ENCODE measurements at places on chromosomes 5 and 9.
A peak's percentile ranks its signal among the peaks of the same experiment; 100 is the strongest.

DNA sequence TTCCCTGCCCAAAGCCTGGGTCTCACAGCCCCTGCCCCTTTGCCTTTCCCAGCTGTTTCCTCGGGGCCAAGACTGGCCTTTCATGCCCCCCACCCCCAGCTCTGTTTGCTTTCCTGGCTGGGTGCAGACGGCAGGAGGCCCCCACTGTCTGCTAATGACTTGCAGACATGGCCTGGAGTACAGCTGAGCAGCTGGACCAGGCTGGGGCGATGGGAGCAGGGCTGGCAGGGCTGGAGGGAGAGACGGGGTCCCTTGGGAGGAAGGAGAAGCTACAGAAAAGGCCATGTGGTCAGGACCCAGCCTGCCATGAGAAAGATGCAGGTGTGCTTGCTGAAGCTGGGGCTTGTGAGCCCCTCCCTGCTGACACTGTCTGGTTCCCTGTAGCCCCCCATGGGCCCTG is 28.3 kb upstream of the GFPT2 start:
- no peak for DNase-seq

- peak; percentile 69 for DNase-seq
Observed at GRCh38 chr9:124208571-124208970, 49.2 kb upstream of the NEK6 start.

DNA sequence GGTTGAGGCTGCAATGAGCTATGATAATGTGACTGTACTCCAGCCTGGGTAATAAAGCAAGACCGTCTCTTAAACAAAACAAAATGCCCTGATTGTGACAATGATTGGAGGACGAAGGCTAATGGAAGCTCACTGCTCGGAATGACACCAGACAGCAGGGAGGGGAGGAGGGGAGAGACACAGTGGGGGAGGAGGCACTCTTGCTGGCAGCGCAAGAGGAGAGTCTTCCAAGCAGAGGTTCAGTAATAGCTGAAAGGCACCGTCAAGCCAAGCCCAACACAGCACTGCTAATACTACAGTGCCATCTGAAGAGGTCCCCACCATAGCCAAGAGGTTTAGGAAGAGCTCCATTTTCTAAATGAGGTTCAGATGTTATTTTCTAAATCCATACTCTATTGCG is 102.3 kb downstream of the GLDC start:
- DNase-seq = no peak

- DNase-seq = no peak
Observed at GRCh38 chr5:81235287-81236072, 2.4 kb downstream of the CKMT2 start.

DNA sequence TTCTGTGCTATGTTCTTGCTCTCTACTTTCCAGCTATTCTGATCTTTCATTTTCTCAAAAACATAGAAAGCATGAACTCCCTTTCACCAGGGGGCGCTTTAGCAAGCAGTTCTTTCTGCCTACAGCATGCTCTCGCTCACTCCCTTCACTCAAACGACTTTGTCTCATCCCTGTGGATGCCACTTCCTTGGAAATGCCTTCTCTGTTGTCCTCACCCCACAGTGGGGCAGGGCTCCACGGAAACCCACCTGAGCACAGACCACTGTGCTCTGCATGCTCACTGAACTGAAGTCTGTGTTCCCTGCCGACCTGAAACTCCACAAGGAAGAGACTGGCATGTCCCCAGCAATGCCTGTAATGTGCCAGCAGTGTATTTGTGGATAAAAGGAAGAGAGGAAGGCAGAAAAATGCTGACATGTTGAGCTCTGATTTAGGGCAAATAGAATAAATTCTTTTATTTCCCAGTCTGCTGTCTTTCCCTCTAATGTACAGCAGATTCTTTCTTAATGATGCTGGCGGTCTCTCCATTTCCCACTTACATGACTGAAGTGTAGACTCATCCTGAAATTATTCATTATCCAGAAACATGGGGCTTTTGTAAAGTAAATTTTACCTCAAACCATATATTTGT is 4.9 kb upstream of the ROR2 start:
- no peak for DNase-seq

DNA sequence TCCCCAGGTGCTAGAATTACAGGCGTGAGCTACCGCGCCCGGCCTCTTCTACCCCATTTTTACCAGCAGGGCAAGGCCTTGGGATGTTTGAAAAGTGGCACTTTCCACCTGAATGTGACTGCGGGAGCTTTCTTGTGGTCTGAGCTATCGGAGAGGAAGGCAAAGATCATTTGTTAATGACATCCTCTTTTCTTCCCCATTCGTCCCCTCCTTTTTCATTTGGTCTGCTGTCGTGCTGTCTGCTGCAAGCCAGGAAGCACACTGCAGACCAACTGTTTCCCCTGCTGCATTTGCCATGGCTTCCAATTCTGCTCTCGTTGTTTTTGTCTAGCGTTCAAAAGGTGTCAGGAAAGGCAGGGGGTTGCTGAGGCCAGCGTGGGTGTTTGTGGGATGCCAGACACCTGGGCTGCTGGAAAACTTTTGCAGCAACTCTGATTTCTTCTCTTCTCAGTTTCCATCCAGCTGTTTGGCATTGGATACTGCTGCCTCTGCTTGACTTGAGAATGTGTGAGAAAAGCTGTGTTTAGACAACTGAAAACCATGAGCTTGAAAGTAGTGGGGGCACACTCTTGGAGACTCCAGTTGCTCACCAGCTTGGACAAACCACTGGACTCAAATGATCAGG is 196.4 kb upstream of the MSX2 start:
- DNase-seq = no peak

- no peak for DNase-seq
Observed at GRCh38 chr9:113316030-113316429, 12.9 kb upstream of the RNF183 start.

DNA sequence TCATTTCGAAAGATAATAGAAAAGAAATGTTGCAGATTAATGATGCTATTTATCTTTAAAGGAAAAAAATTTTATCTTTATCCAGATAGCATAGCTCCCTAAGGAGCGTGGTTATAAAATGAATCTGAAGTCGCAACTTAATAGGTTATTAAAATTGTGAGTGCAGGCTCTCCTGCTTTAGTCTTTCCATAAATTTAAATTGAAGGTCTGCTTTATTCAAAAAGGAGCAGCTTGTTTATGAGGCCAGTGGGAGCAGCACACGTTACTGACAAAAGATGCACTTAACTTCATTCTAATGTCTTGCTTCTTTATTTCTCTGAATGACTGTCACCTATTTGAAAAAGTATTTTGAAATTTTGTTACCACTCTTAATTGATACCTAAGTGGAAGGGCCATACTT is 95.0 kb downstream of the ZCCHC7 start:
- no peak for DNase-seq

DNA sequence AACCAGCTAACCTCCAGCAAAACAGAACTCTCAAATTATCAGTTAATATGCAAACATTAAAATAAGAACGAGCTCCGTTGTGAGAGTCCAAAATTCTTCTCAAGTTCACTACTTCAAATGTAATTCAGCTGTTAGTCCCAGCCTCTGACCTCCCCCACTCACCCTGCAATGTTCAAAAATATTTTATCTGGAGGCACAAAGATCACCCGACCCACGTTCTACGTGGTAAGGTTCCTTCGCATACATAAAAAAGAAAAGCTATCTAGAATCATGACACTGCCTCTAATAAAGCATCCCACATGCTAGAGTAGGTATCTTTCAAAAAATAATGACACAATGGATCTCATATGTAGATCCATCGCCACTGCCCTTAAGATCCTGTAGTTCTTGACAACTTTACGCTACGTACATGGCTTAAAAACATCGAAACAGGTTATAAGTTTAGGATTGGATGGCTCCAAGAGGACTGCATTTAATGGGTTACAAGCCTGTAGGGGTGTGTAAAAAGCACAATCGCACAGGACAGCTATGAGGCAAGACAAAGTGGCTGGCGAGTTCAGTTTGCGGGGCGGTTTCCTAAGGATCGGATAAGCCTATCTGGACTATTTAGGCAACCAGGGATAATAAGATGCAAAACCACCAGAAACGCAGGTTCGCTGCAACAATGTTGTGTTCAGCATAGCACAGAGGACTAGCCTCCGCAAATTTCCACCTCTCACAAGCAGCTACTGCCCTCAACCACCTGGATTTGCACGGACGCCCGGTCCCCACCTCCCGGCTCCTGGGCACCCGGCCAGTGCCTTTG is 969 bp downstream of the CLK4 start:
- DNase-seq = no peak

DNA sequence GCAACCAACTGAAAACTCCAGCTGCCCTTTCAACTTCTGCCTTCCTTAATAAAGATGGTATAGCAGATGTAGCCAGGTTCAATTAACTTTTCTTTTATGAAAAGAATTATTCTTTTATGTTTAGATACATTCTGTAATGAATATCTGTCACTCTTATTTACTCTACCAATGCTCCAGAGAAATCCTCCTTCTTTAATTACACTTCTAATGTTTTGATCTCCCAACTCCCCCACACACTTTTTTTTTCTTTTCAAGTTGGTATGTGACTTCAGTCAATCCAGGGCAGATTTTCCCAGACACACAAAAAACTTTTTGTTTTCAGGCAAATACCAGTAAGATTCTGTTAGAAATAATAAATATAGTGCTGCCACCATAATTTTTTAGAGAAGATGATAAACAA is 1000.0 kb upstream of the DMAC1 start:
- no peak for DNase-seq

- DNase-seq = no peak
Observed at GRCh38 chr5:136054142-136055019, 25.6 kb downstream of the TGFBI start.

- DNase-seq = no peak
Observed at GRCh38 chr5:106020894-106021293, 1649.8 kb downstream of the EFNA5 start.

DNA sequence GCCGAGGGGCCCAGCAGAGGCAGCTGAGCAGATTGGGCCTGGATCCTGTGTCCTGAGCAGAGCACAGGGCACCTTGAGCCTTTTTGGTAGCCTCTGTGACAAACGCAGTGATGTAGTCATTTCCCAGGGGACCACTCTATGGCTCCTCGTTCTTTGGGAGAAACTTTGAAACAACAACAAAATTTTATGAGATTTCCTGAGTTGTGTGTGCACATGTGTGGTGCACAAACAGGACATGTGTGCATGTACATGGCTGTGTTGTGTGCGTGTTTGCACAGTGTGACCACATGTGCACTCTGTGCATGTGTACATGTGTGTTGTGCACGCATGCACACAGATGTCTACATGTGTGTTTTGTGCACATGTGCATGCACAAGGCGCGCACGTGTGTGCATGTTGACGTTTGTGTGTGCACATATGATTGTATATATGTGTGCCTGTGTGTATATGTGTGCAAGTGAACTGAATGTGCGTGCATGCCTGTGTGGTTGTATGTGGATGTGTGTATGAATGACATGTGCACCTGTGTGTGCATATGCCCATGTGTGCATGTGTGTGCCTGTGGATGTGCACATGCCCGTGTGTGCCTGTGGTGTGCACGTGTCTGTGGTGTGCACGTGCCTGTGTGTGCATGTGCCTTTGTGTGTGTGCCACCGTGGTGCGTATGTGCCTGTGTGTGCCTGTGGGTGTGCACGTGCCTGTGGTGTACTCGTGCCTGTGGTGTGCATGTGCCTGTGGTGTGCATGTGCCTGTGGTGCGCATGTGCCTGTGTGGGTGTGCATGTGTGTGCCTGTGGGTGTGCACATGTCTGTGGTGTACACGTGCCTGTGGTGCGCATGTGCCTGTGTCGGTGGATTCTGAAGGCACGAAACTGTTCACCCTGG is 221.6 kb downstream of the CACNA1B start:
- DNase-seq = no peak

- DNase-seq = no peak
Observed at GRCh38 chr5:4048398-4048797, 452.8 kb downstream of the IRX1 start.

DNA sequence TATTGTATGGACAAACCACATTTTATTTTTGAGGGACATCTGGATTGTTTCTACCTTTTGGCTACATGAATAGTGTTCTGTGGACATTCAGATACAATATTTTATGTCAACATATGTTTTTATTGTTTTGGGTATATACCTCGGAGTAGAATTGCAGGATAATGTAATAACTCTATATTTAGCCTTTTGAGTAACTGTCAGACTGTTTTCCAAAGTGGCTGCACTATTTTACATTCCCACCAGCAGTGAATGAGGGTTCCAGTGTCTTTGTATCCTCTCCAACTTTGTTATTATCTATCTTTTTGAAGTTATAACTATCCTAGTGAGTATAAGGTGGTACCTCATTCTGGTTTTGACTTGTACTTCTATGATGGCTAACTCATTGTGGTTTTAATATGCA is 11.0 kb downstream of the NDUFS4 start:
- DNase-seq = no peak

DNA sequence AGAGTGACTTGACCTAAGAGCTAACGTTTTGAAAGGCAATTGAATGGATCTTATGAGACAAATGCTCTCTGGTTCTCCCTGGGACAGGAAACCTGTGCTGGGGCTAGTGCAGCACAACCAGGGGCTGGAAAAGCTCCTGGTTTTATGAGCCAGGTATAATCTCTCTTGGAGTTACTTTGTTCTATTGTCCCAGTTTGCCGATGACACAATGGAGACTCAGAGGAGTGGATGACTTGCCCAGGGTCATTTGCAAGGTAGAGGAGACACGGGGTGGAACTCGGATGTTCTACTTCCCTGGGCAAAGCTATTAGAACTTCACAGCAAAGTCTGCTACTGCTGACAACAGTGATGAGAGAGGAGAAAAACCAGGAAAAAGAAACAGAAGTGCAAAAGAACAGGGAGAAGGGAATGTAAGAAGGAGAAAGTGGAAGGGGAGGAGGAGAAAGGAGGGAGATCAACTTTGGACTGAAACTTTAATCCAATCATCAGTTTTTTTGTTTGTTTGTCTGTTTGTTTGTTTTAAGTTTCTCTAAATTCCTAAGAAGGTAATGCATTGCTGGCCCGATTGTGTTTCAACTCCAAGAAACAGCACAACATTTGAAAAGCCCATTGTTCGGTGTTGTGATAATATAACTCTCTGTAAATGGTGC is 7.4 kb upstream of the GSN start:
- DNase-seq = no peak

- DNase-seq = no peak
Observed at GRCh38 chr5:80192507-80193241, 63.2 kb downstream of the SERINC5 start.

DNA sequence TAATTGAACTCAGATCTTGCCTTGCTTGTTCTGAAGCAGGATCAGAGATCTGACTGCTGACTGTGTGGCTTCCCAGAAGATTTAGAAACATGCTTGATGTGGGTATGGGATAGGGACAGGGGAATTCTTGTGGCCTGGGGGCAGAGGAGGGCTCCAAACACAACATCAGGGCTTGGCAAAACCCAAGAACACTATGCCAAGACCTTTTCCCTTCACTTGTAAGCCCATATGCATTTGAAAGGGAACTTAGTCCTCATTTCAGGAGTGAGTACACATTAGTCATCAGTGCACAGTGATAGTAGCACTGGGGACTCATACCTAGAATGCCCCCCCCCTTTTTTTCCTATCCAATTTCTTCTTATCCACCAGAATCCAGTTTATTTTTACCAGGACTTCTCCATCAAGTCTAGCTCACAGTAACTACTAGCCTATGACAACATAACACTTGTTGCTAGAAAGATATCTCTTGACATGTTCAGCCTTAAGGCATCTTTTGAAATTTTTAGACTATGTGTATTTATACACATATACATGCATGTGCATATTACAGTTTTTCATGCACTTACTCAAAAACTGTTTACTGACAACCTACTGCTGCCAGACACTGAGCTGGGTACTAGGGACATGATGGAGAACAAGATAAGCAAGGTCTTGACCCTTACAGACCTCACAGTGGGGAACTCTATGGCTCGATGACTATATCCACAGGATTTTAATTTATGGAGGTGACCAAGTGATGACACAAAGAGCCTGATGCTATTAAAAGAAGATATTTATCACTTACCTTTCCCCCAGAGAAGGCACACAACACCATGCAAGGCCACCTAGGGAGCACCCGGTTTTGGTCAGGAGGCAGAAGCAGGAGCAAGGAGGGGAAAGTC is 158.3 kb upstream of the MAP3K1 start:
- DNase-seq = no peak
